CD14-positive monocyte (primary cell): ENCODE measurements at places on chromosomes 11 and 22.
A peak's percentile ranks its signal among the peaks of the same experiment; 100 is the strongest.

DNA sequence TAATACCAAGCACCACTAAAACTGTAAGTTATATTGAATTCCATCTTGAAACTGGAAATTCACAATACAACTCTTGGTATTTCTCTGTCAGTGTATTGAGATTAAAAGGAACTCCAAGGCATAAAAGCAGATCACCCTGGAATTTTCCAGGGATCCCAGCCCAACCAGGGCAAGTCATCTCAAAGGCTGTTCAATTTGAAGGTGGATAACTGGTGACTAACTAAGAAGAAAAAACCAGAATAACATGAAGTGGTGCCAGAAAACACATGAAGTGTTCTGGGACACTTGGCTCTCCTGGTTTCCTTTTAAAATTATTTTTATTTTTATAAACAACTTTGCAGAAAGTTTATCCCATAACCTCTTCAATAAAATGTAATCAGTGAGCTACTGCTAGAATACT, 7.8 kb upstream of the BMAL1 start:
- DNase-seq = no peak

DNA sequence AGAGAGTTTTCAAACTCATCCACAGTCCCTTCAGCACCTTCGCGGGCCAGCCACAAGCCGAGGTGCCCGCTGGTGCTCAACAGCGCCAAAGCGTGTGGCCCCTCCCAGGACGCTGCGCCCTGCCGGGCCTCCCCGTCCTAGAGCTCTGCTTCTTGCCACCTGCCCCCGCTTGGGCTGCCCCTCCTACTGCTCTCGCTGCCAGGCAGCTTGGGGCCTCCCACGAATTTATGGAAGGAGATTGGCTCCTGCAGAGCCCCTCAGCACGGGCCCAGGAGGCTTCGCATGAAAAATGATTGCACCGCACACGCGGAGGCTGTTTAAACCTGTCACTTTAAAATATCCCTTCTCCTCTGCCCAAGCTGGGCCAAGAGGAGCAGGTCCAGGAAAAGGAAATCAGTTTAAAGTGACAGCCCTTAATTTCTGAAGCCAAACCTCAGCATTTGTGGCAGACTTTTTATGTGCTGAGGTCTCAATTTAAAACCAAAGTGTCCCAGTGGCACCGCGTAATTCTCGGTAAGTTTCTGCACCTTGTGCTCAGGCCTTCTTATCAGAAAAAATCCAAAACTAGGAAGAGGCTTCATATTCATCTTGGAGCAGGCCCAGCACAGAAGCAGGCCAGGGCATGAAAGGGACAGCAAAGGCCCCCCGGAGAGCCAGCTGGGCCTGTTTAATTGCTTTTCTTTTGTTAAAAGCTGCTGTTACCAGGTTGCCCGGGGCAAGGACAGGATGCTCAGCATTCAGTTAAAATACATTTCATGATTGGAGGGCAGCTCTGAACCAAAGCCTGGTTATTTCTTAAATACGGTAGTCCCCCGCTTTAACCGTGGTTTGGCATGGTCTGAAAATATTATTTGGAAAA, 303.6 kb downstream of the OPCML start:
- no peak for DNase-seq

- no peak for DNase-seq
These were observed 72.7 kb upstream of the PRDM11 start for GRCh38 chr11:45073685-45074141.

DNA sequence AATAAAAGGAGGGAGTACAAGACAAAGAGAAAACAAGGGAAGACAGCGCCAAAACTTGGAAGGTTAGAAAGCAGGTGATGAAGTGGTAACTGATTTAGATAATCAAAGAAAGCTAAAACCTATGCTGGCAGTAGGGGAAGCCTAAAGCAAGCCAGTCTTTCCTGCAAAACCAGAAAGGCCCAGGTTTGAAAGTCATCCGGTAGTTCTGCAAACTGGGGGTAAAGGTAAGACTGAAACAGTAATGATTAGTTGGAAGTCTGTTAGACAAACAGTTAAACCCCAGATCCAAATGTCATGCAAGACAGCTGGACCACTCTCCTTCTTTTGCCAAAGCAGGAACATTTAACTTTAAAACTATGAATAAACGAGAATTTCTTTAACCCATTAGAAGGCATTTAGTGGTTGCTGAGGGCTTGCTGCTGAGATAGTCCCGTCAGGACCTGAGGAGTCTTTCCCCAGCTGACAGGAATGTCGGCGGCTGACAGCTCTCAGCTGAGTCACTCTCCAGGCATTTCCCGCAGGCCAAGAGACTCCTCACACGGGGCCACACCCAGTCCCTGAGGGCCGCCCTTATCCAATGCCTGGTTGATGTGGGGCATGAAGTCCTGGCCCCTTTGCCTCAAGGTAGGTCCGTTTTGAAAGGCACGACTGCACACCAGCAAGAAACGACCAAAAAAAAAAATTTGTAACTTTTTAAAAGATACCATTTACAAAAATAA, 36.3 kb upstream of the CFAP300 start:
- no peak for DNase-seq

- DNase-seq = peak; percentile 42
These were observed 29.4 kb upstream of the LYVE1 start for GRCh38 chr11:10597877-10598351.

DNA sequence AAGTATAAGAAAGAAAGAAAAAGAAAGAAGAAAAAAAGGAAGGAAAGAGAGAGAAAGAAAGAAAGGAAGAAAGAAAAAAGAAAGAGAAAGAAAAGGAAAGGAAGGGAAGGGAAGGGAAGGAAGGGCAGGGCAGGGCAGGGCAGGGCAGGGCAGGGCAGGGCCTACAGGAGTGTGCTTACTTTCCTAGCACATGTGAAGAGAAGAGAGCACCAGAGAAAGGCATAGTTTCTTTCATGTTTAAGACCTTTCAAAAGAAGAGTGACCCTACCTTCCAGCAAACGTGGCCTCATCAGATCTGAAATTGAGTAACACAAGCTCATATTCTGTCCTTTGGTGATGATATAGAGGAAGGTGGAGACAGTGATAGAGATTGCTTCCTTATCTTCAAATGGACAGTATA, 899.3 kb upstream of the RAG2 start:
- DNase-seq = no peak

- DNase-seq = no peak
These were observed 212.6 kb upstream of the SORL1-AS1 start for GRCh38 chr11:121665206-121665838.

- peak; percentile 34 for DNase-seq
These were observed at the start of gene JHY for GRCh38 chr11:122882189-122882856. Gene JHY (plus strand): TSS chr11:122882759. CDS start chr11:122885850, 3,091 bp downstream.

DNA sequence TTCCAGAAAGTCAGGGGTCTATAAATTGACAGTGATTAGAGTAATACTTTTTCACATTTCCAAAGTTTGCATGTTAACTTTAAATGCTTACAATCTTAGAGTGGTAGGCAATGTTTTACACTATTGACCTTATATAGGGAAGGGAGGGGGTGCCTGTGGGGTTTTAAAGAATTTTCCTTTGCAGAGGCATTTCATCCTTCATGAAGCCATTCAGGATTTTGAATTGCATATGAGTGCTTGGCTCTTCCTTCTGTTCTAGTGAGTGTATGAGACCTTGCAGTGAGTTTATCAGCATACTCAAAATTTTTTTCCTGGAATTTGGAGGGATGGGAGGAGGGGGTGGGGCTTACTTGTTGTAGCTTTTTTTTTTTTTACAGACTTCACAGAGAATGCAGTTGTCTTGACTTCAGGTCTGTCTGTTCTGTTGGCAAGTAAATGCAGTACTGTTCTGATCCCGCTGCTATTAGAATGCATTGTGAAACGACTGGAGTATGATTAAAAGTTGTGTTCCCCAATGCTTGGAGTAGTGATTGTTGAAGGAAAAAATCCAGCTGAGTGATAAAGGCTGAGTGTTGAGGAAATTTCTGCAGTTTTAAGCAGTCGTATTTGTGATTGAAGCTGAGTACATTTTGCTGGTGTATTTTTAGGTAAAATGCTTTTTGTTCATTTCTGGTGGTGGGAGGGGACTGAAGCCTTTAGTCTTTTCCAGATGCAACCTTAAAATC, 5.3 kb downstream of the MALAT1 start:
- DNase-seq = no peak
